ENCODE measurements at places on chromosomes 3 and 15.

DNA sequence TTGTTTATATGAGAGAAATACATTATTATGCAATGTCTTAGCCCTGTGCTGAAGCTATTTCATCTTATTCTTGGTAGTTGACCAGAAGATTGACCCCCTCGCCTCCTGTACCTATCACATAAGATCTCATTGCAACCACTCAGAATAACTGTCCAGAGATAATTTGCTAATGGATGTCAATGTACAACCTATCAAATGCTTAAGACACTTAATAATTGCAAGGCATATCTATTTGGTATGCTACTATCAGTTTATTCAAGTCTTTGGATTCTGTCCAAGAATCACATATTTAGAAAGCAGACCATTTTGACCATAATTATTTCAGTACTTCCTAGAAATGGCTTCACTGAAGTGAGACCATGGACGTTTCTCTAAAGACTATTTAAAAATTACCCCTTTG is 241.6 kb downstream of the GAP43 start:
- no peak for DNase-seq

- DNase-seq, result no peak
Observed at GRCh38 chr3:164612751-164613150, 465.5 kb downstream of the SI start.

GRCh38 chr3:117719316-117719926 is 1009.8 kb downstream of the TUSC7 start:
- peak; percentile 61 for DNase-seq

- no peak for DNase-seq
Observed at GRCh38 chr15:81095690-81096365, 38.2 kb upstream of the CFAP161 start.

DNA sequence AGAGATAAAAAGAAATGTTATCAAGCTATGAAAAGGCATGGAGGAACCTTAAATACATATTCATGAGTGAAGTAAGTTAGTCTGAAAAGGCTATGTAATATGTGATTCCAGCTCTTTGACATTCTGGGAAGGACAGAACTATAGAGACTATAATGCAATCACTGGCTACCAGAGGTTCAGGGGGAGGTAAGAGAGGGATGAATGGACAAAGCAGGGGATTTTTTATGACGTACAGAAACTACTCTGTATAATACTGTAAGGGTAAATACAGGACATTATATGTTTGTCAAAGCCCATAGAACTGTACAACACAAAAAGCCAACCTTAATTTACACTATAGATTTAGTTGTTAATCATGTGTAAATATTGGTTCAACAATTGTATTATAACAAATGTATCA is 46.1 kb downstream of the MCTP2 start:
- no peak for DNase-seq

- no peak for DNase-seq
Observed at GRCh38 chr15:25181293-25182097, 226.7 kb downstream of the SNRPN start.

DNA sequence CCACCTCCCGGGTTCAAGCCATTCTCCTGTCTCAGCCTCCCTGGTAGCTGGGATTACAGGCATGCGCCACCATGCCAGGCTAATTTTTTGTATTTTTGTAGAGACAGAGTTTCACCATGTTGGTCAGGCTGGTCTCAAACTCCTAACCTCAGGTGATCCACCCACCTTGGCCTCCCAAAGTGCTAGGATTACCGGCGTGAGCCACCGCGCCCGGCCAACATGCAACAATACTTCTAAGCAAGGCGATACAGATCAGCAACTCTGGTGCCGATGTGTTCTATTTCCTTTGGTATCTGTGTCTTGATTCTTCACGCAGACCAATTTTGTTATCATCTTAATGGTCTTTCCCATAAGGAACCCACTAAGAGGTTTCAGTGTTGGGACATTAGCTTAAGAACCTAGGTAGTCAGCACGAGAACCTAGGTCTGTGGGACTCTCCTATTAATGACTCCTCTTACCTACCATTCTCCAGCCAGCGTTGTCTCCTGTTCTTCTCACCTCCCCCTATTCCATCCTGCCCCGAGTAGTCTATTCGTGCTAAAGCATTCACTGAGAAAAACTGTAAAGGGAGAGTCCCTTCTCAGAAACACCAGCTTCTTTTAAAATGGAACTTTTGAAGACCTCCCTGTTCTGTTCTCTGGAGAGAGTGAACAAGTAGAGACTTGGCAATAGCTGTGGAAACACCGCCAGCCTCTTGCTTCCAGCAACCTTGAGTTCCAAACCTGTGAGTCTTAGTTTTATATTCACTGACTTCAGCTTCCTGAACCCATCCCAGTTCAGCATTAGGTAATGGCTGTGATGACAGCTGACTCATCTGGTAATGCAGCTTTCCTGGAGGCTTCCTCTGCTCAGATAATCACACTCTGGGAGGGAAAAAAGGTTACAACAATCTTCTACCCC is 61.2 kb downstream of the TSC22D2 start:
- no peak for DNase-seq

DNA sequence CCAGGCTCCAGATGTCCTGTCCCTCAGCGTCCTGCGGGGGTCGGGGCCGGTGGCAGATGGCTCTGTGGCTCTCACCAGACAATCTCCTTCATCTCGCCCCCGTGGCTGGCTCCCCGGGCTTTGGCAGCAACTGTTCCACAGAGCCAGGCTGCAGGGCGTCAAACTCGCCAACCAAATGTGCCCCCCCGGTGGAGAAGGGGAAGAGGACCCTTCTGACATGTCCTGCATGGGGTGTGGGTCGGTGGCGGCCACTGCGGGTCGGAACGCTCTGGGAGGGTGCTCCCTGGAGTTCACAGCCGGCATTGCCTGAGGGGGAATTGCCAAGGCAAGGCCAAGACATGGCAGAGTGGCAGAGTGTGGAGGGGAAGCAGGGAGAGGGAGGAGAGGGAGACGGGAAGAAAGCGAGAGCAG is 36.0 kb downstream of the BDH1 start:
- DNase-seq, result no peak

DNA sequence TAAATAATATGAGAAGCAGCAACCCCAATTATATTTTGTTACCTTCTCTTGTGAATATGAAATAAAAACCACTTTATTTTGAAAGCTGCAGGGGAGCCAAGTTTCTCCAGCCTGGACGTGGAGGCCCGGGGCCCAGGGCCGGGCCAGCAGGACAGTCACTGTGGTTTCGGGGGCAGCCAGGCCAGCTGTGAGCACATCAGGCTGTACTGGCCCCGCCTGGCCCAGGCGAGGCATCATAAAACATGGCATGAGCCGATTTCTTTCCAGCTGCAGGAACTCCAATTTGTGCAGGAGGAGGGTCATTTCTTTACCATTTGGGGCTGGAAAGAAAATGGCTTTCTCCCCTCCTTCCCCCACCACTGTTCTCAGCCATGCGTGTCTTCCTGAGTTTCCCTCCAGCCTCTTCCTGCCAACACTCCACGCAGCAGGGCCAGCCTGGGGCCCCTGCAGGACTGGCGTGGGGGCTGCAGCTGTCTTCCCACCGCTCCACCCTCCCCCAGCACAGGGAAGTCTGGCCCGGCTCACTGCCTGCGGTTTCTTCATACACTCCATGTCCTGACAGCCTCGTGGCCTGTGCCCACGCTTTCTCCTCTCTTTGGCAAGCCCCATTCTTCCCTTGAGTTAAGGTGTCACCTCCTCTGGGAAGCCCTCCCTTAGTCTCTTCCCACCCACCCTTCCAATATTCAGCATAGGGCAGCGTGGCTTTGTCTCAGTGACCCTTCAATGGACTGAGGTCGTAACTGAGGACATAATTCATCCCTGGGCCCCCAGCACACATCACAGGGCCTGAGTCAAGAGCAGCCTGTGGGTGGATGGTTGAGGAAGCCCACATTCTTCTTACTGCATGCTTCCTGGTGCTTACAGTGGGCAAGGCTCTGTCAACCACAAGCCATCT is 135.8 kb downstream of the CHSY1 start:
- no peak for DNase-seq

- DNase-seq, result no peak
Observed at GRCh38 chr3:10468613-10469354, 36.6 kb downstream of the ATP2B2 start.

DNA sequence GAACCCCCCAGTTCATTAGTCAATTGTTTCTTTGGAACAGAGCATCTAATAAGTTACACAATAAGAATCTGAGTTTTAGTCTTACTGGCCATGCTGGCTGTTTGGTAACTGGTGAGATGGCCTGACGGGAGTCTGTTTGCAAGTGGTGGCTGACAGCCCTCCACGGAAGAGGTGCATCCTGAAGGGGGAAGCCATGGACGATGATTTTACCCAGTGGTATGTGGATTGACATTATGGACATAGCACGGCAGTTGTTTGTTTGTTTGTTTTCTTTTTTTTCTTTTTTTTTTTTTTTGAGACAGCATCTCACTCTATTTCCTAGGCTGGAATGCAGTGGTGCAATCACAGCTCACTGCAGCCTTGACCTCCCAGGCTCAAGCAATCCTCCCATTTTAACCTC is 156.0 kb downstream of the RPLP1 start:
- DNase-seq, result no peak

GRCh38 chr3:160649596-160649995 is 27.4 kb upstream of the ARL14 start:
- DNase-seq, result no peak

GRCh38 chr3:73467211-73467610 is 157.5 kb downstream of the PDZRN3 start:
- no peak for DNase-seq

DNA sequence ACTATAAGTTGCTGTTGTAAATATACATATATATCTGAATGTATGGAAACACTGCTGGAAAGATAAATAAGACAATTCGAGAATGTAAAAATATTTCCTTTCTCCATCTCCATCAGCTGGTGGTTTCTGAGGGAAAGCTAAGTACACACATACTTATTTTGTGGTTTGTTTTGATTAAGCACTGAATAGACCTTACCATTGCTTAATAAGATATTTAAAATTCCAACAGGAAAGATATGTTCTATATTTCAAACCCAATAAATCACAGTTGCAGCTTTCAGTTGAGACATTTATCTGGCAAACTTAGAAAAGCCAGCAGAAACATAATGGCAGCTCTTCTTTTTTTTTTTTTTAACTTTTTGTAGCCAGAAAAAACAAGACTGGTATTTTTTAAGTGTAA is 160.4 kb downstream of the VGLL3 start:
- DNase-seq, result no peak

- DNase-seq, result no peak
Observed at GRCh38 chr15:58019503-58020376, 45.8 kb downstream of the ALDH1A2 start.

- DNase-seq, result no peak
Observed at GRCh38 chr15:52136442-52136980, 23.9 kb upstream of the BCL2L10 start.

DNA sequence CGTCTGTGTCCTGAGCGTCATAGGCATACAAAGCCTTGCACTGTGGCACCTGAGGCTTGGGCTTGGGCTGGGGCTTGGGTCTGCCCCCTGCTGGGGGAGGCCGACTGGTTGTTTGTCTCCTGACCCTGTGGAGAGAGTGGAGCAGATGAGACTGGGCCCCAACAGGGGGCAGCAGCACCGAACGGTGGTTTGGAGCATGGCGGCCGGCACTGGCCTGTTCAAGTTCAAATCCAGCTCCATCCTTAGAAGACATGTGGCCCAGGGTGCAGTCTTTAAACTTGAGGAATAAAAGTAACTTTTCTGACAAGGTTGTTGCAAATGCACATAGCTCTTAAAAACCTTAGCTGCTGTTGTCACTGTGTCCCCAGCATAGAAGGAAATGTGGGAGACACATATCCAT is 33.3 kb downstream of the CCNB2 start:
- DNase-seq, result no peak

- no peak for DNase-seq
Observed at GRCh38 chr15:52124270-52124880, 11.8 kb upstream of the BCL2L10 start.

DNA sequence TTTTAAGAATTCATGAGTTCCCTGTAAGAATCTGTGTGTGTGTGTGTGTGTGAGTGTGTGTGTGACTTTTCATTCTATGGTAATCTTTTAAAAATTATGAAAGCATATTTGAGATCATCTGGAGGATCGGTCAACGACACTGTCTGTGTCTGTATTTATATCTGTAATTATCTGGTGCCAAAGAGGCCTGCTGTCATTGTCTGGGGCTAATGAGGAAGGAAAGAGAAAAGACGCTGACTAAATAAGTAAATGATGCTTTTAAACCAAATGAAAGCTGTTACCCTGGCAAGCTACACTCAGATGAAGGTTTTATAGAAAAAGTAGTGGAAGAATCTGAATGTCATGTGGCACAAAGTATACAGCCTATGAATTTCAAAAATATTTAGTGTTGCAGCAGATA is 439.8 kb downstream of the RBMS3 start:
- no peak for DNase-seq

GRCh38 chr15:41504751-41505492 is 8.7 kb downstream of the LTK start:
- no peak for DNase-seq

DNA sequence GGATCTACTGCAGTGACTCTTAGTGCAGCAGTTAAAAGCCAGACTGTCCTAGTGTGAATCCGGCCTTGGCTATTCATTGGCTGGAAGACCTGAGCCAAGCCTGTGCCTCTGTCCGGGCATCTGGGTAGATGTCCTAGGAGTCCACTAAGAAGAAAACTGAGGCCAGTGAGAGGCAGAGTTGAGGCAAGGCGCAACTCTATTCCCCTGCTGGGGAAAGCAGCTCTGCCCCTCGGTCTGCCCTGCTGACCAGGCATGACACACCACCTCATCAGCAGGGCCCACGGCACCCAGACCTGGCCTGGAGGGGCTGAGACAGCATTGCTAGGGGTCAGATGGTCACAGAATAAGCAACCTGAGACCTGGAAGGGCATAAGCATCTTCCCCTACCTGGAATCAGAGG is 46.7 kb upstream of the ABHD2 start:
- no peak for DNase-seq

GRCh38 chr3:54660714-54661132 is 267.1 kb downstream of the LRTM1 start:
- no peak for DNase-seq

DNA sequence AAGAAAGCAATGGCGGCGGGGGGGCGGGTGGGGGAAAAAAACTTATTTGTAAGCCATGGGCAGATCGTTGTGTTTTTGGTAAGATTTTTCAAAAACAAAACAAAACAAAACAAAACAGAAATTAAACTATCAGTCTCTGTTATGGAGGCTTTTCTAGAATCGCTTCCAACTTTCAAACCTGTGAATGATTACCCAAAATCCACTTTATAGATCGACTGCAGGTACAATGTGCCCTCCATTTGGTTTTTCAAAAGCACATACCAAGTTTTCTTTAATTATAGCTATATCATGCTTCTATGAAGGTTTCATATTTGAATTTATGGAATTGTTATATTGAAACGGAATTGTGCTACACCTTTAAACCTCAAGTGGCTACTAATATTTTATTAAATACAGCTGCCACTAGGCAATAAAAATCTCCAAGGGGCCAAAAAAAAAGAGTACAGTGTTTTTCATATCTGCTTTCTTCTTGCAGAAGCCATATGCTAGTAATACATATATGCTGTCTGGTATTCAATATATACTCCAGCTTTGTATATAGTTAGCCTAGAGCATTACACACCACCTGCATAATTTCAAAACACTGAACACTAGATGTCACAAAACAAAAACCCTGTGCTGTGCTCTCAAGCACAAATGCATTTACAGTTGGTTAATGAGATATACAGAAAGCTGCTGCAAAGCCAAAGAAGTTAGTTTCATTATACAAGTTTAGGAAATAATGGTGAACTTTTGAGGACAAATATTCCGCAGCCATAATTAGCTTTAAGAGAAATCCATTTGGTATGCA is 683.8 kb upstream of the NR2F2 start:
- no peak for DNase-seq

Measured in DMS79 treated with DMSO at 0.1 percent for 48 hours (cell line).